Fibroblast of mammary gland (primary cell): ENCODE measurements at places on chromosomes 5 and 9.

DNA sequence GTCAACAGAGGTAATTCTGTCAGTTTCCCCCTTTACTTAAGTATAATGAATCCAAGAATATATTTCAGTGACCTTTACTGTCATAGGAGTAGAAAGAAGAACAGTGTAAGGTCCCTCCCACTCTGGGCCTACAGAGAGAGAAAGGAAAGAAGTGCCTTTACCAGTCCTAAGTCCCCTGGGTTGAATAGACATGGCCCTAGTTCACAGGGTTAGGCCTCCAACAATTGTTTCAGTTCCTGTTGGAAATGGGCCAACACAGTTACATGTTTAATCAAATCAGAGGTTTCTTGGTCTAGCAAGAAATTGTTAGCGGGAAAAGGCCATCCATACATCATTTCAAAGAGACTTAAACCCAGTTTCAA is 605.6 kb downstream of the MTRR start:
- no peak for DNase-seq

DNA sequence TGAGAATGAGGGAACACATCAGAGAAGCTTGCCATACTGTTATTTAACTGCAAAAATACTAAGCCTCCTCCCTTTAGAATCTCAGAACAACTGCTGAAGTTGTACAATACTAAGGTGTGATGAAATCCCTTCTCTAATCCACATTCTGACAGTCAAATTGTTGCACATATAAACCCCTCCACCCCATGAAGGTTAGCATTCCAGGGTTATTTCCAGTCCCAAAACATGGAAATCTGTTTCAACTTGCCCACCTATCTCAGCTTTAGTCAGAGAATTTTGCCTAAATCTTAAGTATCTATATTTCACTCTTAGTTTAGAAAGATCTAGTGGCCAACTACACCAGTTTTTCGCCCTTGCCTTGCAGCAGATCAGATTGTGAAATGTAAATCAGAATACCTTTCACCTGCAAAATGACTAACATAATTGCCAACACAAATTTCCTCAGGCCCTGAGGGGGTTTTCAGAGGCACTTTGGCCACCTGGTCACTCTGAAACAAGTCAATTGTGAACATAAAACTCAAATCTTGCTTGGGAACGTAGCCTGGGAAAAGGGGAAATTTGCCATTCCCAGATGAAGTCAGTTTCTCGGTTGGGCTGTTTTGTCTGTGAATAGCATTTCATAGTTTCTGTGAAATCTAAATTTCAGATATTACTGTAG is 93.9 kb downstream of the EFNA5 start:
- no peak for DNase-seq

DNA sequence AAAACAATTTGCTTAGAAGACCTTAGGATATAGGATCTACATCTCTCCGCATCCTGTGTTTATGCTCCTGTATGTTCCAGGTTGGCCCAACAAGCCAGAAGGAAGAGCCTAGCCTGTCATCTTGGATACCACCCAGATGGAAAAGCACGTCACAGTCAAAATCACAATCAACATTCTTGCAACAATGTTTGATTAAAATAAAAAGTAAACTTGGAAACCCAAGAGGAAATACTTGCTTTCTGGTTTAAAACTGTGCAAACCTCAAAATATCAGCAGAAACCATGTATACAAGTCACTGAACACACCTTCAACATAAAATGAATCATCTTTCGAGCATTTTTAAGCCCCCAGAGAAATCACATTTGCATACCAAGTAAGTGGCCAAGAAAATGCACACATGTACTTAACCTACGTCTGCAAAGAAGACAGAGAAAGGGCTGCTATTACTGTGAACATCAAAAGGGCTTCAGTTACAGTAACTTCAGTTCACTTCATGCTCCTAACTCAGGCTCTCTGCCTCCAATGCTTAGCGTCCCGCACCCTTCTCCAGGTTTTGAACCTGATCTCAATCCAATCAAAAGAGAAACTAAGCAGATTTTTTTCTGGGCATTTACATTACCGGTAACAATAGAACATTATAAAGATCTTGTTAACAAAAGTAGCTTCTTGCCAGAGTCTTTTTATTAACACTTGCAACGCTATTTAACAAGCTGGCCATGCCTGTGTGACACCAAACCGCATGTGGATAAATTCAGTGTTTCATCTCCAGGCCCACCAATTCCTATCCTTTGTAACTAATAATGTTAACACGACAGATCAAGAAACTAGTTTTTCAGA is 1.3 kb downstream of the ENC1 start:
- peak; percentile 55 for DNase-seq

- no peak for DNase-seq
These were observed 54.8 kb upstream of the GPBP1 start for GRCh38 chr5:57119031-57119430.

DNA sequence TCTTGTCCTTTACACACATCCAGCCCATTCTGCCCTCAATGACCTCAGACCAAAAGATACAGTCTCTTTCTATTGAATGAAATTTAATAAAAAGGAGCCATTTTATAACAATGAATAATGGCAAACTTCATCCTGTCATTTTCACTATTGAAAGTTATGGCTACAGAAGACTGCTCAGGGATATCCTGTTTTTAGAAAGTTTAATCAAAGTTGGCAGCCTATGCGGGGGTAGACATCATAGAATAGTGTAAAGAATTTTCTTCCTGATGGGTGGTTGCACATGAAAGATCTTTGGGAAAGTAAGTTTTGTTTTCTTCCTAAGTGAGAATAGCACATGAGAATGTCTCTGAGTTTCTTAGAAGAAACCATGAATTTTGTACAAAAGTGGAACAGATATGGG is 670.4 kb upstream of the CDH6 start:
- no peak for DNase-seq

- no peak for DNase-seq
These were observed 109.8 kb upstream of the MSX2 start for GRCh38 chr5:174614500-174615135.

GRCh38 chr9:105385381-105385985 is 62.4 kb upstream of the FSD1L start:
- peak; percentile 63 for DNase-seq

DNA sequence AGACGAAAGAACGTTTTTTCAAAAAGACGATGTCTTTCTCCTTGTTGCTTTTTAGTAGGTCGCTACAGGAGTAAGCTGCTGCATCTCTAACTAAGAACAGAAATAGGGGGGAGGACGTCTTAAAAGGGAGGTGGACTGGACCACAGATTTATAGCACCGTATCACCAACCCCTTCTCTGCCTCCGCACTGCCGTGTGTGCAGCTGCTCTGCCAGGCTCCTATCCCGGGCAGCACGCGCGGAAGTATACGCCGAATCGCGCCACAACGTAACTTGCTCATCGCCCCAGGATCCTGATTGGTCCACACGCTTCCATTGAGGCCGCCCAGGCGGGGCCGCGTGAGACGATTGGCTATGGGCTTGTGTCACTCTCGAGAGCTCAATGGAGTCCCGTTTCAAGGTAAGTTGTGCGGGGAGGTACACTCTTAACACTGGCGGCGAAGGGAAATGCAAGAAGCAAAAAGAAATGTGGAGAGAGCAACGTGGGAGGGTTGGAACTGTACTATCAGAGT is at the start of gene ELAVL2:
Gene ELAVL2, minus strand, starts transcription at position 121 of the 510 bp plus-strand sequence. CDS start 64,006 bp downstream, outside the sequence.
- peak; percentile 89 for DNase-seq

DNA sequence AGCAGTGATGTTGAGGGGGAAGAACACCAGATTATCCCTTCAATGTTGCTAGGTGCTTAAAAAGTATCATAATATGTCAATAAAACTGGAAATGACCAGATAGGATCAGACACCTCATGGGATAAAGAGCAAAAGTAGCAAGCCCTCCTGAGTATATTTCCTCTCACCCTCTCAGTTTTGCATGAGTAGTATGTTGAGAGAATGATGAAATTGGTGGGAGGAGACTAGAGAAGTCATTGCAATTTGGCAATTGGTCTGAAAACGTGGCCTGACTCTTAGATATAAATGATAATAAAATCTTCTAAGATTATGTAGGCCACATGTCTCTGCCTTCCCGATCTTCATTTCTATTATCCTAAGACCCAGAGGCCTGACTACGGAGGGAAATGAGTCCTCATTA is 151.2 kb upstream of the ARRDC3 start:
- peak; percentile 5 for DNase-seq

DNA sequence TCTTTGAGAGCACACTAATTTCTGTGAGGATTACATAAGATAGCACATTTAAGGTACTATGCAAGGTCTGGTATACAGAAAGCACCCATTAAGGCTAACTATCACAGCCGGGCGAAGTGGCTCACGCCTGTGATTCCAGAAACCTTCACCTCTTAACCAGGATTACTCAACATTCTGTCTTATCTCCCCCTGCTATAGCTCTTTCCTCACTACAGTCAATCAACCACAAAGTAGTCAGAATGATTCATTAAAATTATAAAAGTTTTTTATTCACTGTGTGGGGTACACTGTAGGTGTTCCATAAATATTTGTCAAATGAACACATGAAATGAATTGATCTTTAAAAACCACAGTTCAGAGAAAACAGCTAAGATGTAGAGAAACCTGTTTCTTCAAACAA is 48.7 kb downstream of the CHD1 start:
- no peak for DNase-seq

- DNase-seq: peak; percentile 27
These were observed 569.7 kb downstream of the ZNF608 start for GRCh38 chr5:124176692-124177091.

DNA sequence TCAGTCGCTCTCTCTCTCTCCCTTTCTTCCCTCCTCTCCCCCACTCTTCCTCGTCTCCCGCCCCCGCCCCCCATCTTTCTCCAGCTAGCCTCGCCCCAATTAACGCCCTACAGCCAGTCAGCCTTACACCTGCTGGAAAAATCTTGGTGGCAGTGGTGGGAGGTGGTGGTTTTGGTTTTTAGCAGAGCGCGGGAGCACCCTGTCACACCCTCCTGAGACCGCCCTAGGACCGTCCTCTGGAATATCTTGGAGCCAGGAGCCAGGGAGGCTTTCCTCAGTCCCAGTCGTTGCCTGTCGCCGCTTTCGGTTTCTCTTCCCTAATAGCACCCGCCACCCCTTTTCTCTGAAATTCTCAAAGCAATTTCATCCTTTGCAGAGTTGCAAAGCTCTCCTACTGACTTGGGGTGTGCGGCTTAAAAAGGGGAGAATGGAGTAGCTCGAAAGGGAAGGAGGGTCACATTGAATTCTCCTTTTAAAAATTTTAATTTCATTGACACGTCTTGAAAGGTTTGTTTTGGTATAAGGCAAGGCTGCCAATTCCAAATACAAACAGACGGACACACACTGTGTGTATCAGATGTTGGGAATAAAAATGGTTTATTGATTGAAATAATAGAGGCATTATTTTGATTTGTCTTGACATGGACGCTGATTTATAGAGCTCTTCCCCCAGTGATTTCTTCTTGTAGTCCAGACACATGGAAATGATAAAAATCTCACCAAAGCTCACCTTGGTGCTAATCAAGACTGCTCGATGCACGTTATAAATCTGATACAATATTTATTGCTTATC is 301.3 kb downstream of the PARP8 start:
- no peak for DNase-seq

GRCh38 chr9:125745682-125746016 is 1.5 kb upstream of the PBX3 start:
- DNase-seq: no peak

DNA sequence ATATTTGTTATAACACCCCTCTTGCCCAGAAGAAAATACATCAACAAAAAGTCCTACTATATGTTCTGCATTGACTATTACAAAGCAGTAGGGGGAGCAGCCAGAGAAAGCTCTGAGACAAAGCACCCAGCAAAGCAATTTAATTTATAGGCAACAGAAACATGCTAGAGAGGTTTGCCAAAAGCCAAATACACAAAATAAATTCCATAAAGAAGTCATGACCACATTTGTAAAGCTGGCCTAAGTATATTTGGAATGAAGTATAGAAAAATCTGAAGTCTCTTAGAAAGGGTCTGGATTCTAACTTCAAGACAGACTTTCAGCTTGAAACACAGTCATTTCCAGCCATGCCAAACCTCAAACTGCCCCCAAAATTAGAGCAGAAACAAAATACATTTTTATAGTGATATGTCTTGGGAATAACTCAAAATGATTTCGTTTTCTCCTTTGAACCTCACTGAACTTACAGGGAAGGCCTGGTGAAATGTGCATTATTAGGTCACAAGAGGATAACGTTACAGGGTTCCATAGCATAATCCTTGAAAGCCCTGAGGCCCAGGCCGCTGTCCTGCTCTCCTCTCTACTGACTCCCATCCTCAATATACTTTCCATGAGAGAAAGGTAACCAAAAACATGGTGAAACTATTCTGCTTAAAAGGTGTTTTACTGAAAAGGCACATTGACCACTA is 451.8 kb downstream of the RAB3C start:
- peak; percentile 78 for DNase-seq

DNA sequence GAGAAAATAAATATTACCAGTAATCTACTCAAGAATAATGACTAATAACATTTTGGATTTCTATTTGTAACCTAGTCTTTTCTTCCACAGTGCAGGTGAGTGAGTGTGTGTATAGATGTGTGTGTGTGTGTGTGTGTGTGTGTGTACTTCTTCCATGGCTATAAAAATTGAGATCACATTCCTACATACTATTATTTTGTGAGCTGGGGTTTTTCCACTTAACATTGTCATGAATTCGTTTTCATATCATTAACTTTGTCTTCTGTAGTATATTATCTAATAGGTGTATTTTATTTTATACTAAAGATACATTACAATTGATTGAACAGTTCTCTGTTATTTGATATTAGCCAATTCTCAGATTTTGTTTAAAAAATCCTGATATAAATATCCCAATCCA is 152.4 kb upstream of the TRPC7 start:
- DNase-seq: no peak

GRCh38 chr5:14869668-14870164 is 1.9 kb downstream of the ANKH start:
- DNase-seq: peak; percentile 7

- DNase-seq: peak; percentile 31
These were observed 112.2 kb upstream of the NUDT12 start for GRCh38 chr5:103674739-103675138.

GRCh38 chr5:65474130-65474711 is 7.5 kb downstream of the ADAMTS6 start:
- DNase-seq: peak; percentile 26

DNA sequence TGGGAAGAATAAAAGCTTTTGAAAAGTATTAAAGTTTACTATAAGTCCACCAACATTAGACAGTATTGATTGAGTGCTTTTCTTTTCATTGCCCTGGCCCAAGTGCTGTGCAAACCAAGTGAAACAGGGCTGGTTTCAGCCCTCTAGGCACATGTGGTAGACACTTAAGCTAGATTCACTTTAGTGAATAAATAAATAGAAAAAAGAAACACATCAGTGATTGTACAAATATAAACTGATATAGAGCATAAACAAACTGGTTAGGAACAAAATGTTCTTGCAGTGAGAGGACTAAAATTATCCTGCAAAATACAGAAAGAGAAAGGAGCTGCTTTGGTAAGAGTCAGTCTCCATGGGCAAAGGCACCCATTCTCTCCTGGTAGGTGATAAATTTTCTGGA is 29.7 kb downstream of the ACTBL2 start:
- no peak for DNase-seq

- DNase-seq: peak; percentile 92
These were observed 108.5 kb downstream of the C9orf152 start for GRCh38 chr9:110099236-110100095.

DNA sequence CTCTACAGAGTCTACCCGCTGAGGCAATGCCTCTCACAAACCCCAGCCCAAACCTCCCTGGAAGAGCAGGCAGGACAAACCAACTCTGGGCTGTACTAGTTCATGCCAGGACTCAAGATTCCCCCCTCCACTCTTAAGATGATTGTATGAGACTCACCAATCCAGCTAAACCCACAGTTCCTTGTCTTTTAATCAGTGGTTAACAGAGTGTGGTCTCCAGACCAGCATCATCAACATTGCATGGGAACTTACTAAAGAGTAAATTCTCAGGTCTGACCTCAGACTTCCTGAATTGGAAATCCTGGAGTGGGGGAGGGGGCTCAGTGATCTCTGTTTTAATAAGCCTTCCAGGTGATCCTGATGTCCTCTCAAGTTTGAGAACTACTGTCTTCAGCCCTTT is 240.9 kb downstream of the GAS1 start:
- peak; percentile 61 for DNase-seq
